ENCODE measurements at places on chromosomes 2 and 18. TPM values are rescaled to one million over a fixed set of nuclear protein-coding genes. Genes with fewer than 3 reads are reported as not detected.

The KHK gene
- total RNA-seq: 5.9 TPM

The MLPH gene
- total RNA-seq: 0.98 TPM

The ZSWIM2 gene
- 0.49 TPM for total RNA-seq

The SERPINB2 gene
- under 0.01 TPM for total RNA-seq

The CHRND gene
- total RNA-seq: not detected

The IL36RN gene
- not detected for total RNA-seq

The CCBE1 gene
- total RNA-seq: 39.1 TPM

The CPO gene
- total RNA-seq: not detected

The HOXD10 gene
- not detected for total RNA-seq

The IL1F10 gene
- total RNA-seq: not detected

The SERPINB13 gene
- under 0.01 TPM for total RNA-seq

The ADAM23 gene
- 22.9 TPM for total RNA-seq

The ERBB4 gene
- total RNA-seq: 99.1 TPM

The TXNDC2 gene
- total RNA-seq: under 0.01 TPM

The MAT2A gene
- 66.4 TPM for total RNA-seq

The CASP10 gene
- total RNA-seq: 2.0 TPM

The GALNT14 gene
- total RNA-seq: 10.1 TPM

The CAPN13 gene
- 0.25 TPM for total RNA-seq

The ITPRIPL1 gene
- 3.4 TPM for total RNA-seq

The UGT1A8 gene
- not detected for total RNA-seq

The KCNG2 gene
- 0.25 TPM for total RNA-seq

The TDRD15 gene
- not detected for total RNA-seq

The CFC1 gene
- total RNA-seq: 0.49 TPM

The SIX3 gene
- 0.49 TPM for total RNA-seq

The CHPF gene
- total RNA-seq: 32.5 TPM

The CD226 gene
- total RNA-seq: 0.74 TPM

The ASXL3 gene
- total RNA-seq: 91.7 TPM

The TFPI gene
- total RNA-seq: 19.7 TPM

The LCLAT1 gene
- total RNA-seq: 19.4 TPM

The DLX2 gene
- total RNA-seq: 5.7 TPM

The GPR45 gene
- 1.7 TPM for total RNA-seq

The KCNF1 gene
- 17.2 TPM for total RNA-seq

The RBBP8 gene
- 9.8 TPM for total RNA-seq

The SULT1C2 gene
- 0.98 TPM for total RNA-seq

The GAREM1 gene
- 38.1 TPM for total RNA-seq

The FANCL gene
- 42.0 TPM for total RNA-seq

The RHOB gene
- total RNA-seq: 165 TPM

The BOK gene
- total RNA-seq: 21.6 TPM

The QPCT gene
- total RNA-seq: 9.6 TPM

The INSIG2 gene
- total RNA-seq: 21.6 TPM

The CXCR2 gene
- total RNA-seq: 0.49 TPM

The EIPR1 gene
- 31.2 TPM for total RNA-seq

The OLA1 gene
- 58.3 TPM for total RNA-seq

The PTPRM gene
- total RNA-seq: 36.9 TPM

The RELCH gene
- 60.7 TPM for total RNA-seq

The EMILIN1 gene
- 3.7 TPM for total RNA-seq

The GPR35 gene
- total RNA-seq: 0.98 TPM

The SNTG2 gene
- total RNA-seq: 0.98 TPM

The TMEFF2 gene
- 37.6 TPM for total RNA-seq

The CNDP1 gene
- 0.49 TPM for total RNA-seq

The CCDC85A gene
- total RNA-seq: 22.1 TPM

The MARS2 gene
- 7.4 TPM for total RNA-seq

The CKAP2L gene
- 3.2 TPM for total RNA-seq

The CYRIA gene
- 189 TPM for total RNA-seq

The AQP12A gene
- not detected for total RNA-seq

The SNORC gene
- total RNA-seq: 0.74 TPM

The ABCA12 gene
- 0.74 TPM for total RNA-seq

The MCFD2 gene
- total RNA-seq: 39.1 TPM

The LRRC30 gene
- not detected for total RNA-seq
